NCI-H748 treated with DMSO at 0.1 percent for 48 hours (cell line): ENCODE measurements at places on chromosomes 13 and 19.

DNA sequence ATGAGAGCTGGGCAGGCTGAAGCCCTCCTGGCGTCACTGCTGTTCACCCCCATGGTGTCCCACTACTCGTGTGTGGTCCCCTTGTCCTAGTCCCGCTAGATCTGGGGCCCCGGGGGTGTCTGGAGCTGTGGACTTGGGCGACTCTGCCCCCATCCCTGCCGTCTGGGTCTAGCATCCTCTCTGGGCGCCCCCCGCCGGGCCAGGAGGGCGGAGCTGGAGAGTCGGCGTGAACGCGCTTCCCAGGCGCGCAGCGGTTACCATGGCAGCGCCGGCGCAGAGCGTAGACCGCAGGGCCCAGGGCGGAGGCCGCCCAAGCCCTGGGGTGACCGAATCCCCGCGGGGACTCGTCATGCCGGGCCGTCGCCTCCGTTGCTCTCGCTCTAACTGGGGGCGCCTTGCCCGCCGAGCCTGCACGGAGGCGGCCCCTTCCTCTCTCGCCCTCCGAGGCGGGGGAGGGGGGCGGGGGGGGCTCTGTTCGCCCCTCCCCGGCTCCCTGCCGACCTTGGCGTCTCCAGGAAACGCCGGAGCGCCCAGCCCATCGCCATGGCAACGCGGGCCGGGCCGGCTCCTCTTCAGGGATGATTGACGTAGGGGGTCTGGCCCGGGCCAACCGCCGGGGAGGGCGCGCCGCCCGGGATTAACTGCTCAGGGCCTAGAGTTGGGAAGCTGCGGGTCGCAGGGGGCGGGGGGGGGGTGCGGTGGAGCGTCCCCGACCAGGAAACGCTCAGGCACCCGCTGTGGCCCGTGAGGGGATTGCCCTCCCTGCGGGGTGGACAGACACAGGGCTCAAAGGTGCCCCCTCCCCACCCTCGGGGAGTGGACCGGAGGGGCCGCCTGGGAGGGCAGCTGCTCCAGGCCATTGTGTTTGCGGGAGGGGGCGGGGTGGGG is 8.9 kb downstream of the ISYNA1 start:
- DNase-seq, result peak; percentile 73

DNA sequence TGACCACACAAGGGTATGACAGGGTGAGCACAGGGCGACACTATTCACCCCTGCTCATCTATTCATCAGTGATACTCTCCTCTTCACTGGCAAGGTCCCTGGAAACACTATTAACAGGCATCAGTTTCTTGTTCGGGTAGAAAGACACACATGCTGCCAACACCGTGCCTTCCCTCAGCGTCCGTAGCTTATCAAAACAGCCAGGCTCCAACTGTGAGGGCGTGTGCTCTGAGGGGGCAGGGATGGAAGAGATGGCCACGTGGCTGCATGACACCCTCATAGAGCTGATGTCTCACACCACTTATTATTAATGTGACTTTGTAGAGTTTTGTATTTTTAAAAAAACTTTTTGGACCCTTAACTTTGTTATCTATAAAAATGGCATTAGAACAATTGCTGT is 160.3 kb downstream of the ITGBL1 start:
- DNase-seq, result no peak

GRCh38 chr19:14405380-14405757 is 13.8 kb downstream of the DDX39A start:
- no peak for DNase-seq

DNA sequence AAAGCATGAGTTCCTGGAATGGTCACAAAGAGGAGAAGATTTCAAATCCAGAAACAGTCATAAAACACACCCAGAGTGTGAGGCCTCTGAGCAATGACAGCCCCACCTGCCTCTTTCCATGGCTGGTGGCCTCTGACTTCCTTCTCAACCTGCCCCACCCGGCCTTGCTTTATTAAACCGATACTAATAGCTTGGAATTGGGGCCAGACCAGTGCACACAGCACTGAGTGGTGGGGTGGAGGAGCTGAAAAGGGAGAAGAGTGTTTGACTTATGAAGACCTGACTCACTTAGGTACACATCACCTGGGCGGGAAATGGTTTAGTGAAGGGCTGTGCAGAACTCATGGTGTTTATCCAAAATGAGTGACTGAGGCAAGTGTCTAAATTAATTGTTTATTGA is 20.7 kb upstream of the CEACAM6 start:
- peak; percentile 100 for DNase-seq

- DNase-seq, result no peak
Measured at GRCh38 chr19:21581646-21582240, 76.3 kb downstream of the ZNF429 start.

DNA sequence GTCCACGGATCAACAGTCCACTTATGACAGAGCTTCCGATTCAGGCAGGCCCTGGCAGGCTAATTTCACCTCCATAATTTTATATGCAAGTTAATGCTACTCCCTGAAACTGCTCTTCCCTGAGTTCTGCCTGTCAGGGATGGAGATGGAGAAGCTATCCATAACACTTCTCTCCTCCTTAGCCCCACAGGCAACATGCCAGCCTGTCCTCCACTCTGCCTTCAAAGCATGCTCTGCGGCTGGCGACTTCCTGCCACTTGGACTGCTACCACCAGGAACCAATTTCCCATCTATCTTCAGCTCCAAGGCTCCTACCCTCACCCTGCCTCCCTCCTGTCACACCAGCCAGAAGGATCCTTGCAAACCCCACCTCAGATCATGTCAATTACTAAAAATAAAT is 35.4 kb downstream of the GSX1 start:
- DNase-seq, result no peak

- DNase-seq, result no peak
Measured at GRCh38 chr19:8302734-8303133, 5.4 kb downstream of the CD320 start.

GRCh38 chr13:39985071-39985470 is 329.6 kb downstream of the COG6 start:
- no peak for DNase-seq

- no peak for DNase-seq
Measured at GRCh38 chr19:10001899-10002298, 8.4 kb downstream of the COL5A3 start.

DNA sequence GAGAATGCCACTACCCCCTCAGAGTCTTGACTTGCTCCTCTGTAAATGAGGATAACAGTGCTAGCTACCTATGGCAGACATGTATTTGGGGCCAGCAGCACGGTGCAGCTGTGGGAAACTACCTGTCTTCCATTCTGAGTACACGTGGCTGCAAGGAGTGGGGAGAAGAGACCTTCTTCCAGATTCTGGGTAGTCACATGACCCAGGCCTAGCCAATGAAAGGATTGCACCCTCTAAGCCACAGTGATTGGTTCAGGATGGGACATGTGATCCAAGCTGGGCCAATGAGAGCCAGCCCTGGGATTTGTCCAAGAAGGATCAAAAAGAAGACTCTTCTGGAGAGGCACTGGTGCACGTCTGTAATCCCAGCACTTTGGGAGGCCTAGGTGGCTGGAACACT is 5.5 kb downstream of the ZNRF4 start:
- DNase-seq, result no peak

- no peak for DNase-seq
Measured at GRCh38 chr13:98922306-98922705, 55.6 kb downstream of the DOCK9 start.

GRCh38 chr13:51559946-51560735 is 24.1 kb upstream of the WDFY2 start:
- DNase-seq, result no peak

DNA sequence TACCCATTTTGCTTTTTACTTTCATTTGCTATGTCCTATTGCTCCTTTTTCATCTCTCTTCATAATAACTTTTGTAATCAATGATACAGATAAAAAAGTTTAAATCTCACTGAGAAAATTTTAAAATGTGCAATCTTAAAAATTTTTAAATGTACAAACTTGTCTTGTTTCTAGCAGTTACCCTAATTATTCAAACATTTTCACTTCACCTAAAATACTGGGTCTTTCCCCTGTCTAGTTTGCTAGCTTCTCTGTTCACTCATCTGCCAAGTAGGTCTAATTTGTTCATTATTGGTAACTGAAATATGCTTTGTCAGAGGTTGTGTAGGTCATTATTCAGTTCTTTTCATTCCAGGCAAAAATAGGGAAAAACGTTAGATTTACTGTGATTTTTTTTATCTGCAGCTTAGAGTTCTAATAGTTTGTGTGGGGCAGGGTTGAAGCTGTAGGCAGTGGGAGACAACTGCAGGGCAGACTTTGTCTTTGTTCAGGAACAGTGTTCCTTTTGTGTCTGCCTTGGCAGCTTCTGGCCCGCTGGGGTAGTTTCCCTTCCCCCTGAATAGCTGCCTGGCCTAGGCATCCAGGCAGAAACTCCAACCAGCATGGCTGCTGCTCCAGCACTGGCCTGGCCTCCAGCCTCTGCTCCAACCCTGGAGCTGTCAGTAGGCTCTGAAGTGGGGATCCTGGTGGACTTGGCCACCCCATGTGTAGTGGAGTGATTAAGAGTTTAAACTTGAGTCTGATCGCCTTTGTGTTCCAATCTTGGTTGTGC is 48.5 kb downstream of the WDFY2 start:
- DNase-seq, result no peak

- no peak for DNase-seq
Measured at GRCh38 chr13:67713571-67713970, 483.4 kb upstream of the PCDH9 start.

GRCh38 chr13:95137096-95137495 is 164.2 kb downstream of the ABCC4 start:
- no peak for DNase-seq

- DNase-seq, result no peak
Measured at GRCh38 chr19:33429891-33430673, 56.6 kb downstream of the CEBPG start.

- no peak for DNase-seq
Measured at GRCh38 chr19:57830071-57830602, at the start of gene ZNF587B. ZNF587B (plus strand) TSS chr19:57830299; CDS start chr19:57830529, 230 bp downstream.

GRCh38 chr13:52001120-52001731 is 10.0 kb downstream of the ATP7B start:
- peak; percentile 74 for DNase-seq

DNA sequence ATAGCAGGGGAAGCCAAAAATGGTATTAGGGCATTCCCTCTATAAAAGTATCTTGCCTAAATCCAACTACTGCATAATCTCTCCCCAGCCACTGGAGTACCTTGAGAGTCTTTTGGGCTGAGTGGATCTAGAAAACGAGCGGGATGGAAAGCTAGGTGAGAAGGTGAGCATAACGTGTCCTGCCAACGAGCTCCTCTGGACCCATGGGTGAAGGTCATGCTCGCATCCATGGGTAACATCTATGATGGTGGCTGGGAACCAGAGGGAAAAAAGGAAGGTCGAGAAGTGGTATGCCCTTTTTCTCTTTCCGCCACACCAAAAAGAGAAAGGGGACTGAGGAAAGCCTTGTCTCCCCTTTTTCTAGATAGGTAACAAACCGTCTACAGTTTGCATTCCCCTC is 63.0 kb downstream of the ZNF208 start:
- no peak for DNase-seq

- DNase-seq, result no peak
Measured at GRCh38 chr13:47539317-47539716, 461.8 kb downstream of the SUCLA2 start.

- no peak for DNase-seq
Measured at GRCh38 chr13:23955064-23955463, 57.8 kb upstream of the C1QTNF9B start.

GRCh38 chr13:76826527-76826926 is 59.7 kb downstream of the KCTD12 start:
- no peak for DNase-seq

DNA sequence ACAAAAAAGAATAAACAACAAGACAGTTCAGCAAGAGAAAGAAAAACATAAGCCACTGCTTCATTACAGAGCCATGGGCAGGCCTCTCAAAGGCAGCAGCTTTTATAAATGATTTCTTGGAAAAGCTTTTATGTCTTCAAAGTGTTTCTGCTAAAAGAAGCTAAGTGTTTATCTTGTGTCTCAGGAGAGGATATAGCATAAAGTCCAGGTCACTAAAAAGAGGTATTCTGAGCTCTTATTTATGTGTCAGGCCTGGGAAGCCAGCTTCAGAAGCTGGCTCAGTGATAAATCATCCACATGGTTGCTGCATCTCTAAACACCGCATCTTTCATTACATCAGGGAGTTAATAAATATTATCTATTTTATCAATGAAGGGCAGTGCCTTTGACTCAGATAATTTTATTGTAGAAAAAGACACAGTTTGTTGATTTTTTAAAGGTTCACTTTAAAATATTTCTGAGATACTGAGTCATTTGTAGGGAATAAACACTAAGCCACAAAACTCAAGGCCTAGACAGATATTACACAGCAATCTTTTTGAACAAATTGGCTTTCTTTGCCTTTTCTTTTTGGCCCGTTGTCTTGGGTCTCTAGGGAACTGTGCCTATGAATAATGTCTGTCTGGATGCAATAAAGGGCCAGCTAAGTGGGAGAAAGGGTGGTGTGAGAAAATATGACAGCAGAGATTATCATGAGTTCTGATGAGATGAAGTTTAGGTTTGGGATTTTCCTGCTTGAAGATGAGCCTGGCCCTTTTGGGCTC is 1086.6 kb downstream of the UQCRFS1 start:
- DNase-seq, result no peak

DNA sequence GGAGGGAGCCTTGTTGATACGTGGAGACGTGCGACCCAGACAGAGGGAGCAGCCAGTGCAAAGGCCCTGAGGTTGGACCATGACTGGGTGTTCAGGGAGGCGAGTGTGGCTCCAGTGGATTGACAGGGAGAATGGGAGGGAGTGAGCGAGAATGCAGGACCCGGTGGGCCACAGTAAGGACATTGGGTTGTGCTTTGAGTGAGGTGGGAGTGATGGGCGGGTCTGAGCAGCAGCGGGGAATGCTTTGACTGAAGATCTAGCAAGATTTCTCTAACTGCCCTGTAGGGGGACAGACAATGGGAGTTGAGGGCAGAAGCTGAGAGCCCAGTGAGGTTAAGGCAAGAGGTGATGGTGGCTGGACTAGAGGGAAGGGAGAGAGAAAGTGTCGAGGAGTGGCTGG is 7.7 kb upstream of the NANOS2 start:
- DNase-seq, result no peak
